ENCODE measurements at places on chromosomes 3 and 15.
A peak's percentile ranks its signal among the peaks of the same experiment; 100 is the strongest.

DNA sequence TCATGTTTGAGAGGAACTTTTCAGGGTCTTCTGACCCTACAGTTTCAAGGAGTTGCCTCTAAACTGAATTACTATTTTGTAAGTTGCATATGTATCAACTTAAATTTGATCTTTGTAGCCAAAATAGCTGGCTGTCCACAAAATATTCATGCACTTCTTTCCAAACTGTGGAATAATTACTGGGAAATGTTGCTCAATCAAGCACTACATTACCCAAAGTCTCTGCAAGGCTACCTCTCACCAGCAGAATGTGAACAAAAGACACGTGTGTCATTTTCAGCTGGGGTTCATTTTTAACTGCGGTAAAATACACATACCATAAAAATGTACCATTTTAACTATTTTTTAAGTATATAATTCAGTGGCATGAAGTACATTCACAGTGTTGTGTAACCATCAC is 320.4 kb downstream of the CTNNB1 start:
- no peak for DNase-seq

- DNase-seq, result no peak
Measured at GRCh38 chr3:172181932-172182586, 142.7 kb downstream of the FNDC3B start.

DNA sequence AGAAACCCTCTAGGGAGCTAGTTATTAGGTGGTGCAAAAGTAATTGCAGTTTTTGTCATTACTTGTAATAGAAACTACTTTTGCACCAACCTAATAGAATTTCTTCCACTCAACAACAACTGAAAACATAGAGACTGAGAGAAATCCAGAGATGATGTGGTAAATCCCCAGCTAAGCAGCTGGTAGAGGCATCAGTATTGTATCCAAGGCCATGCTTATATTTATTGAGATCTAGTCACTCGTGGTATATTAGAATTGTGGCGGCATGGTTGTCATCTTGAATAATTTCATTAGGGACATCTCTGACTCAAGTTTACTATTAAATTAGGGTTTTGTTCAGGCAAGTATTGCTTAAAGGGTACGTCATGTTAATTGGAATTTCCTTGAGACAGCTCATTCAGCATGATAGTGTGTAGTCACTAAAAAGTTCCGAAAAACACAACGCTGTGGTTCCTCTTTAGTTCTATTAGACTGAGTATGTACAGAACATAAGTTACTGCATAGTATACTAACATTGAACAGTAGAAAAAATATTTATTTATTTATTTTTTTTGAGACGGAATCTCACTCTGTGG is 35.3 kb downstream of the PAK2 start:
- no peak for DNase-seq

GRCh38 chr3:188583341-188584161 is 429.6 kb downstream of the LPP start:
- peak; percentile 17 for DNase-seq

DNA sequence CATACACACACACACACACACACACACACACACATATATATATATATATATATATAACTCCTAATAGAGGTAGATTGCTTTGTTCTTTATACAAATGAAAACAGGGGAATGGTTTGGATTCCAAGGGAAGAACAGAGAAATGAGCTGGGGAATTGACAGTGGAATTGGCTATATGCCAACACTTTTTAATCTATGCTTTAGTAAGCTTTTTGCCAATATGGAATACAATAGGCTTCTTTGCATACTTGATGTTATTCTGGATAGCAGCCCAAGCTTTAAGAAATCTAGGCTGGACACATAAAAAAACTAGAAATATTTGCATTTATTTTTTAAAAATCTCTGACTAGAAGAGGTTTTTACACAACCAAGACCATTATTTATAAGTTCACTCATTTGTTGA is 334.2 kb upstream of the MDFIC2 start:
- no peak for DNase-seq

GRCh38 chr15:69760258-69760845 is 307.7 kb downstream of the RPLP1 start:
- DNase-seq, result no peak

GRCh38 chr3:159480046-159480445 is 508.6 kb upstream of the IL12A start:
- peak; percentile 6 for DNase-seq

DNA sequence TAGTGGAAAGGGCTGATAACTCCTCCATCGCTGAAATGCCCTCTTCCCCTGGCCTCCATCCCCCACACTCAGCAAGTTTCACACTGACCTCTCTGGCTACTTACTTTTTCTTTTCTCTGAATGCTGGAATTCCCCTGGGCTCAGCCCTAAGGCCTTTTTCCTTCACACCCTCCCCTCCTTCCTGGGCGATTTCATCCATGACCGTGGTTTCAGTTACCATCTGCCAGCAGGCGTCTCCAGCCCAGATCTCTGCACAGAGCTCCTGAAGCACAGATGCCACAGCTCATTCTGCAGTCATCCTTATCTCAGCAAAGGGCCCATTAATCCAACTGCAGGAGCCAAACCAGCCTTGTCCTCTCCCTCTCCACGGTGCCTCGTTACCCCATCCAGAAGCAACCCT is 114.0 kb downstream of the RFTN1 start:
- DNase-seq, result peak; percentile 42

- DNase-seq, result no peak
Measured at GRCh38 chr3:8494327-8494726, 7.3 kb upstream of the LMCD1 start.

DNA sequence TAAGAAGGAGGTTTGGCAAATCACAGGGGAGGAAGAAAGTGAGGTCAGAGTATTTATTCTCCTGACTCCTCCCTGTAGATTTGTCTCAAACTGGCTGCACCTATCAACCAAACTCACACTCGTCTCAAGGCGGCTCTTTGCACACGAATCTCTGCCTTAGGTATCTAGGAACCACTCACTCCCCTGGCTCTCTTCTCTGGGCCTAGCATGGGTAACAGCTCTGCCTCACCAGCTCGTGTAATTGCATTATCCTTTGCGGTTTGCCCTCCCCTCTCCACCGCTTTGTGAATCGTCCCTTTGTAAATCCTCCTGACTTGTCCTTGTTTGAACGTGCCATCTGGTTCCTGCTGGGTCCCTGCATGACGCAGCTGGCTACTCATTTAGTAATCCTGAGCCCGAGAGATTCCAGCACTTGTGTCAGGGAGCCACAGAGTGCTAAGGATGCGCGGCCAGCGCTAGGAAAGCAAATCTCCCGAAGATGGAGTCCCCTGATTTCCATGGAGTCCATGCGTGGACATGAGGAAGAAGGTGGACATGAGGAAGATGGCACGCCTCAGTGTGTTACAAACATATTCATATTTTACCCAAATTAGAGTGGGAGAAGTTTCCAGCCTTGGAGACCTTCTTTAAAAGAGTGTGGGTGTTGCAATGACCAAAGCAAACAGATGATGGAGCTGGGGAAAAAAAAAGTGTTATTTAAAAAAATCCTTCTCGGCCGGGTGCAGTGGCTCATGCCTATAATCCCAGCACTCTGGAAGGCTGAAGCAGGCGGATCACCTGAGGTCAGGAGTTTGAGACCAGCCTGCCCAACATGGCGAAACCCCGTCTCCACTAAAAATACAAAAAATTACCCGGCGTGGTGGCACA is 26.7 kb downstream of the NRROS start:
- DNase-seq, result peak; percentile 94

DNA sequence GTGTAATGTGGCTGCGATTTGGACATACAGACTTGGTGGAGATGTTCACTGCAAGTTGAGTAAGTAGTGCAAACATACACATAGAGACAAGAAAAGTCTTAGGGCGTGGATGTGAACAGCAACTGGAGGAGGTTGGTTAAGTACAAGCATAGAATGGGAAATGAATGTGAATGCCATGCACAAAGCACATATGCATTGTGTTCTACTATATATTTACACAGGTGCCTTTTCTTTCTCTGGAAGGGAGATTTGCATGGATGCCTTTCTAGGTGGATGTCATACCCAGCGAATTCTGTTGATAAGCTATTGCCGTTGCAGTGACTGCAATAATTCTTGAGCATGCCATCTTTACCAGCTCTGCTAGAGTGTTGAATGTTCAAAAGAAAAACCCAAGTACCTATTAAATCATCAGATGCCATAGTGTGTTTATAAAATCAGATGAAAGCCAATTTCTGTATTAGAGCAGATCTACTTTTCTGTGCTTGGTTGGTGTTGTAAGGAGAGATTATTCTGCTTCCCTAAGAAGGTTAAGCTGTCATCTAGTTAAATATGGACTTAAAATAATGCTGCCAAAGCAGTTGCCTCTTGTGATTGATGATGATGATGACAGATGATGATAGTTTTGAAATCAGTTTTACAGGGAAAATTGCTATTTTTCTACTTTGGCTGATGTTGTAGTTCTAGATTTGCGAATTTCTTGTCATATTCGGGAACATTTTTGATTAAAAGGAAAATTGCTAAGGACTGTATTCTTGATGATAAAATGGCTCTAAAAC is 148.4 kb downstream of the CNTN4 start:
- peak; percentile 72 for DNase-seq

DNA sequence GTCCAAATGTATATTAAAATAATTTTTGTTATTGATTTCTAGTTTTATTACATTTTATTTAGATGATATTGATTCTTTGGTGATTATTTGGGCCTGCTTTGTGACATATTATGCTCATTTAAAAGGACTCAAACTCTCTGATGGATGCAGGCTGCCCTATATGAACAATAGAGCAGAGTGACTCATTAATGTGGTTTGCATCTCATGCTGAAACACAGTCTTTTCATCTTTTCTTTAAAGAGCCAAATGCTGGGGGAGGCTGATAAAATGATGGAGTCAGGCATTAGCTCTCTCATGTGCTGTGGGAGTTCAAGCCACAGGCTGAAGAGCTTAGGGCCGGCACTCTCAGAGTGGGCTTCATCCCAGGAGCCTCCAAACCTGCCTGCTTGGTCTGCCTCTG is 7.2 kb downstream of the PLA1A start:
- no peak for DNase-seq

- DNase-seq, result no peak
Measured at GRCh38 chr3:150462108-150462507, 54.0 kb downstream of the TSC22D2 start.

DNA sequence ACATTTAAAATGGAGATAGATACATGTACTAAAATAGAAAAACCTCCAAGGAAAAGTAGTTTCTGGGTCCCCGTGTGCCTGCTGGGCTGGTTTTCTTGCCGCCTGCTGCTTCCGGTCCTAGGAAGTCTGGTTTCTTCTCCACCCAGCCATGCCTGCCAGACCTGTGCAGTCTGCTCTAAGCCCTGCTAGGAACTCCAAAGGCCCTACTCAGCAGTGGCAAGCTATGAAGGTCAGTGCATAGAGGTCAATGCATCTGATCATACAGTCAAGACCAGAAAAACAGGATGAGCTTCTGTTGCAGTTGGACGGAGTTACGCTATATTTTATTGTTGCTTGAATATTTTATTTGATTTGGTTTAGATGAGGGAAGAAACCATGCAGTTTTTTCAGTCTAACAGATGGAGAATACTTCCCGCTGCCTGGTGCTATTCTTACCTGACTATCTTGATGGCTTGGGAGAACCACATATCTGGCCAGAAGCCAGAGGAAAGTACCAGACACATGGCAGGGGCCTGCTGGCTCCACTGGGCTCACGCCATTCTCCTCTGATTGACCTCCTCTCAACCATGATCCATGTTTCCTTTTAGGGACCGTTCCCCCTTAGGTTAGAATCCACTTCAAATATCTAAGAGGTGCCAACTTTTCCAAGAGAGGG is 226.8 kb upstream of the ST8SIA2 start:
- no peak for DNase-seq

DNA sequence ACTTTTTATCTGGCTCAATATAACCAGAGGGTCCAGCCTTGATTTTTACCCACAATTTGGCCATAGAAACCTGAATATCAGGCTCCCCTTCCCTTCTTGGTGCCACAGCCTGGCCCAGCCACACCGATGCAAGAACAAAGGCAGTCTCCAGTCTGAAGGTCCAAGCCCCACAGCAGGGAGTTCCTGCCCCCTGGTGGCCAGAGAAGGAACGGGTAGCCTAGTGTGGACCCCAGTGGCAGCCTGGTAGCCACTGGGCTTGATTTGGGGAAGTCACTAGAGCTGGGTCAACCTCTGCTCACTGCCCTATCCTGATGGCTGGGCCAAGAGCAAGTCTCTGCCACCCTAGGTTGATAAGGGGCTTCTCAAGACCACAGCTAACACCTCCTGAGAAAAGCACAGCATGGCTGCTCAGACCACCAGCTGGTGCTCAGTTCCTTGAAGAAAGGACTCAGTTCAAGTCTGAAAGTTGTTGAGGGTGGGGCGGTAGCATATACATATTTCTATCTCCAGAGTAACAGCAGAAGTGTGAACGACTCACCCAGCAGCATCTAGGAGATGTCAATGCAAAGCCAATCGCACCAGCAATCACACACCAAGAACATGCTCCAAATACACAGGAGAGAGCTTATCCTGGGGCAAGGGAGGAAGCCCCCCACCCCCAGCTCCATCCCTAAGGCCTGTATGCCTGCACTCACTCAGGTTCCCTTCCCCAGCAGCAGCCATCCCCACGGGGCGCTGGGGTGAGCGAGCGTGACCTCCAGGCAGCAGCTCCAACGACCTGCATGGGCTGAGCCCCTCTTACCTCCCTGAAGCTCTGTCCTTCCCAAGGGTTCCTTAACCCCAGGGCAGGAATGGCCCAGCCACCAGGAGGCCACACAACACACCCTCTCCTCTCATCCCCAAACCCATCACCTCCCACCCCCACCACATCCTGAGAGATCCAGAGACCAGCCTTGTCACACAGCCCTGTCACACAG is 7.6 kb downstream of the PFKFB4 start:
- DNase-seq, result peak; percentile 63

Measured in DMS53 (cell line).